Stimulated activated CD8-positive, alpha-beta memory T cell treated with anti-CD3 and anti-CD28 coated beads, Interleukin-2, amount 100 ng/mL, for 1 hour (primary cell): ENCODE measurements at places on chromosomes 2 and 18.

DNA sequence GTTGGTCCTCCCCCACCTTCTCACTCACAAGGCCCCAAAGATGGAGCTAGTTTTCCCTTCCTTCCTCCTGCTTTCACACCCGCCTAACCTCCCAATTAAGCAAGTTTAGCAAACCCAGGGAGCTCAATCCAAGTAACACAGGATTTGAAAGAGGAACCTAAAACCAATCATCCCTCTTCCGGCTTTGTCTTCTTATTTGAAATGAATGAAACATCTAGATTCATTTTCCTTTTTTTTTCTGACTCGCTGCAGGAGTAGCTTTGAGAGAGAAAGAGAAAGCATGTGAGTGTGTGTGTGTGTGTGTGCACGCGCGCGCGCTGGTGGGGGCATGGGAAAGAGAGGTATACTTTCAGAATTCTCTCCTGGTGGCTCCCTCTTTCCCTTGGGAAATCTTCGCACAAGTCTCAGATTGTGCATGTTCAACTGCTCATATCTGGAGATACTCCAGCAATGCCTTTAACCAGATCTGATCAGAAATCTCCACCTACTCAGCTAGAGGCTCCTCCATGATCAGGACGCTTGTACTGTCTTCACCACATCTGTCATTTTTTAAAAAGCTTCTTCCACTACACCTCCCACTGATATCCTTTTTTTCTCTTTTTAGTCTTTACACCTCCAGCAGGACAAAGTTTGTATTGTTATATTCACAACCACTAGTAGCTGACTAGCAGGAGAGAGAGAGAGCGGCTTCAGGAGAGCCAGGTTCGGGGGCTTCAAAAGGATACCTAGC is 1.7 kb downstream of the SLC8A1 start:
- no peak for DNase-seq

DNA sequence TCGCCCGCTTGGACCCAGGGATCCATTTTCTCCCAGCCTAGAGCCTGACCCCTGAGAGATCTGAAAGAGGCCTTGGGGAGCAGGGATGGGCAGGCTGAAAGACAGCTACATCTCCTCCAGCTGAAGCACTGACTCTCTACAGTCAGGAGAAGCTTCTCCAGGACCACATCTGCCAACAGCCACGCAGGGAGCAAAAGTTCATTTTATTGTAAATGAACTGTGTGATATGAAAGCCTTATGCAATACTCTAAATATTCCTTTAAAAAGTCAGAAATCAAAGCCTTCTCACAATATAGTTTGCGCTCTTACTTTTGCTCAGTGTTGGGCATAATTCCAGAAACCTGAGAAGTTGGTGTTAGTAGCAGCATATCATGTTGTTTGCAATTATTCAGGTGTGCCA is 428.9 kb upstream of the RAB6C start:
- DNase-seq: no peak

DNA sequence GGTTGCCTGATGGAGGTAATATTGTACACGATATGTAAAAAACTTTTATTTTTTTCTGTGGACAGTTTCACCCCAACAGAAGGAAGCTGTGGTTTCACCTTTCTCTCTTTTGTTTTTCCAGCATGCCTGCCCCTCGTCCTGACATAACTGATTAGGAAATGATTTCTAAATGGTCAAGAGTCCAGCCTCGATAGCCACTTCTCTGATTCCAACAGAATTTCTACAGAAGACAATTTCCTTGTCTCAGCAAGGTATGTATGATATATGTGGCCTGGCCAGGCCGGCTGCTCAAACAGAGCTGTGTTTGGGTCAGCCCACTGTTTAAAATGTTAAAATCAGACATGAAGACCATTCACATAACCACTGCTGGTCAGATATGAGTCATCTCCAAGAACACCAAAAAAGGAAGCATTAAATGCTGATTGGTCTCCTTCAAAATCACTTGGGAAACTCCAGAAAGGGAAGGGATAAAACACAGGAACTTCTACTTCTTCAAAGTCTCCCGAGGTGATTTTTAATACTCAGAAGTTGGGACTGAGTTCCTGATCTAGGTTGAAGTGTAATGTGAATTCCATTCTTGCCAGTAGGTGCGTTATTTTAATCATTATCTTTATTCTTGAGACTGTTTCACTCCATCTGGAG is 22.3 kb downstream of the ATP8B1 start:
- no peak for DNase-seq

GRCh38 chr2:221883976-221884375 is 311.9 kb upstream of the EPHA4 start:
- no peak for DNase-seq

GRCh38 chr18:34942975-34943374 is 98.2 kb upstream of the MAPRE2 start:
- DNase-seq: no peak

DNA sequence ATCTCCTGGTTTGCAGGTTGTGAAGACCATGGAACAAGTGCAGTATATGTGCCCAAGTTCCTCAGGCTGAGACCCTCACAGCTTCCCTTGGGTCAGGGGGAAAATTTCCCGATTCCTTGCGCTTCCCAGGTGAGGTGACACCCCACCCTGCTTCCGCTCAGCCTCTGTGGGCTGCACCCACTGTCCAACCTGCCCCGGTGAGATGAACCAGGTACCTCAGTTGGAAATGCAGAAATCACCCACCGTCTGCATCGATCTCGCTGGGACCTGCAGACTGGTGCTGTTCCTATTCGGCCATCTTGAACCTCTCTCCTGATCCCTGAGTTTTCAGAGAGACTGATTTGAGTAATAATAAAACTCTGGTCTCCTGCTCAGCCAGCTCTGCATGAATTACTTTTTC is 30.6 kb downstream of the CHCHD5 start:
- no peak for DNase-seq

DNA sequence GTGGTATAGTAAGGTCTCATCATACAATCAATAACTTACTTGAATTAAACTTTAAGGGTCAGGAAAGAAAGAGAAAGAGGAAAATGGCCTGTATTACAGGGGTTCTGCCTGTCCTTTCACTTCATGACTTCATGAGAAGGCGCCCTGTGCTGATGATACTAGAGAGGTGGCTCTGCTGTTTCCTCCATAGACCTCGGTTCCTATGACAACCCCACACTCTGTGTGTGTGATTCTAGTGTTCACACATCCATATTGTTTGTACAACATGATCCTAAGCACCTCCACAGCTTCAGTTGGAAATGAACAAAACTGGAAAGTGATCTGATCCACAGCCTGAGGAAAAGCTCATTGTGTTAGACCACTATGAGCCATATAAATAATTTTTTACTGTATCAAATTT is 7.0 kb upstream of the REEP1 start:
- DNase-seq: no peak

- no peak for DNase-seq
Measured at GRCh38 chr2:75186821-75187220, 12.5 kb downstream of the TACR1 start.

GRCh38 chr2:54468673-54469072 is 12.5 kb downstream of the SPTBN1 start:
- DNase-seq: no peak

GRCh38 chr2:190270298-190270697 is 49.3 kb downstream of the HIBCH start:
- no peak for DNase-seq

DNA sequence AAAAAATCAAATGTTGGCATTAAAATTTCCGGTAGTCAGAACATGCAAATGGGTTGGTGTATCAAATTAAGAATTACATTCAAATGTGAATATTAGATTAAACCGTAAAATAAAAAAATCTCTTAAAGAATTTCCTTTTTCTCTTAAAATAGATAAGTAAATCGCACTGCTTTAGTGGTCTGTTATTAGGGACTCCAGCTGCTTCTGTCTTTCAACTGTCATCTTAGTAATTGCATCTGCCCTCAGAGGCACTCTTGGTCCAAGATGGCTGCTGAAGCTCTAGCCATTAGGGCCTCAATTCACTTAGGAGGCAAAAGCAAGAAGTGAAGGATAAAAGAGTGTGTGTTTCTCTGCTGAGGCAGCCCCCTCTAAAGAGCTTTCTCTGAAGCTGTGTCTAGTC is 132.4 kb downstream of the MGAT5 start:
- no peak for DNase-seq

GRCh38 chr18:9608298-9608697 is 6.1 kb downstream of the PPP4R1 start:
- no peak for DNase-seq

DNA sequence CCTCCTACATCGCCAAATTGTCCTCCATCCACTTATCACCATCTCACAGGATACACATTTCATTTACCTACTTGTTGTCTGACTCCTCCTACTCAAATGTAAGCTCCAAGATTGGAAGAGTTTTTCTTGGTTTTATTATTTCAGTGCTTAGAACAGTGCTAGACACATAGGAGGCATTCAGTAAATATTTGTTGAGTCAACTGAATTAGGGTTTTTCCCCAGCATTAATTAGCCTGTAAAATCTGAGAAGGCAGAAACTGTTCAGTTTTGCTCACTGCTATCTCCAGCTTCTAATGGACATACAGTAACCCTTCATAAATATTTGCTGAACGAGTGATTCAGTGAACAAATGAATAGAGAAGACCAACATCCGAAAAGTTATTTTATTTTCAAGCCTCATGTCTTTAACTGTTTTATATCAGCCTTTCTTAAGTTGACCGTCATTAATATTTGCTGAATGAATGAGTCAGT is 800 bp downstream of the TTC21B start:
- no peak for DNase-seq

DNA sequence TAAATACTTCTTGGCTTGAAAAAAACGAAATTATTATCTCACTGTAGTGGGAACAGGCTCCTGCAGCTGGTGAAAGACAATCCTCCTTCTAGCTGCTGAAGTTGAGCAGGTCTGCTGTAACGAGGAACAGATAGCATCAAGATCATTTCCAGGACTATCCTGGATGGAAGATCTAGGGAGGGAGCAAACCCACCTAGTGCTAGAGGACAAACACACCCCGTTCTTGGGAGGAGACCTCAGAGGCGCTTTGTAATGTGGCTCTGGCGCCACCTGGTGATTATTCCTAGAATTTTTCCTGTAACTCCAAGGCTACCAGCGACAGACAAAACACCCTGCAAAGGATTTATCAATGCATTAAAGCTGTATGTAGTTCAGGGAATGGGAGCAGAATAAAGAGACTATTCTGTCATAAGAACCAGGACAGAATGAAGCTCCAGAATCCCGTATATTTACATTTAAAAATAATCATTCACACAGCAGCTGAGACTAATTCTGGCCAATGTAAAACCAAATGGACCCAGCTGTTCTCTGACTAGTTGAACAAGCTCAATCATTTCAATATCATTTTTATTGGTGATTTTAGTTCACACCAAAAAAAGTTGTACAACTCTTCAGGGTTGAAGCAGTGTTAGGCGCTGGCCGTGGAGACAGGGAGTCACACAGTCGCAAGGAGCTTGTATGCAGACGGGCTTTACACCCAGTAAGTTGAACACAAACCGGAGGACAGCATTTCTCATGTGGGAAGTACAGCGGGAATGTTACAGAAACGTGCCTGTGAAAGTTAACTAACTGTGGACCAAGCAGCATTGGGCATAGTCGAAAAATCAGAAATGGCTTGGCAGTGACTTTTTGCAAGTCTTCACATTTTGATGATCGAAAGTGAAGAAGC is 290.3 kb downstream of the TRIB2 start:
- DNase-seq: peak; percentile 23

GRCh38 chr2:9256147-9256546 is 49.5 kb downstream of the ASAP2 start:
- DNase-seq: no peak

GRCh38 chr2:25339791-25340180 is 1.9 kb downstream of the DNMT3A start:
- no peak for DNase-seq

DNA sequence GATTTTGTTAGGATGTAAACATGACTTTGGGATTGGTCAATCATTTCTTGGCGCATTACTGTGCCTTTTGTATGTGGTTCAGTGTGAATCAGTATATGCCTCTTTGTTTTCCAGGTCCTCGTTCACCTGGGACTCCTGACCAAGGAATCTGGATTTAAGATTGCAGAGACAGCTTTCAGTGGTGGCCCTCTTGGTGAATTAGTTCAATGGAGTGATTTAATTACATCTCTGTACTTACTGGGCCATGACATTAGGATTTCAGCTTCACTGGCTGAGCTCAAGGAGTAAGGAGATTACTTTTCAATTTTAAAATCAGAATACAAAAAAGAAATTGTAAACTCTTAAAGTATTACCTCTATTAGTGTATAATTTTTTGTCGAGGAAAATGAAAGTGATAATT is 87.6 kb downstream of the MGAT5 start:
- no peak for DNase-seq

DNA sequence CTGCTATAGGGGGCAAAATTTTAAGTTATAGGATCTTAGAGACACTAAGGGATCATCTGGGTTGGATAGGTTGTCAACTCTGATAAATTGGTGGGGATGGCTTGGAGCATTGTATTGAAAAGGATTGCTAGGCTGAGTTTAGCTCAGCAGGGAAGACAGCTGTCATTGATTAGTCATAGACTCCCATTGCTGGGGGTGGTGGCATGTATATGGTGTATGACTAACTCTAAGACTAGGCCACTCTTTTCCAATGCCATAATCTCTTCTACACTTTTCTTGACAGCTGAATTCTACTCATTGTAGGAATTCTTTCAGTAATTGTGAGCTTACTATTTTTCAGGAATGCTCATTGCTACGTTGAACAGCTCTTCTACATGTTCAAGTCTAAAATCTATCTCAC is 81.3 kb upstream of the PELI1 start:
- no peak for DNase-seq

DNA sequence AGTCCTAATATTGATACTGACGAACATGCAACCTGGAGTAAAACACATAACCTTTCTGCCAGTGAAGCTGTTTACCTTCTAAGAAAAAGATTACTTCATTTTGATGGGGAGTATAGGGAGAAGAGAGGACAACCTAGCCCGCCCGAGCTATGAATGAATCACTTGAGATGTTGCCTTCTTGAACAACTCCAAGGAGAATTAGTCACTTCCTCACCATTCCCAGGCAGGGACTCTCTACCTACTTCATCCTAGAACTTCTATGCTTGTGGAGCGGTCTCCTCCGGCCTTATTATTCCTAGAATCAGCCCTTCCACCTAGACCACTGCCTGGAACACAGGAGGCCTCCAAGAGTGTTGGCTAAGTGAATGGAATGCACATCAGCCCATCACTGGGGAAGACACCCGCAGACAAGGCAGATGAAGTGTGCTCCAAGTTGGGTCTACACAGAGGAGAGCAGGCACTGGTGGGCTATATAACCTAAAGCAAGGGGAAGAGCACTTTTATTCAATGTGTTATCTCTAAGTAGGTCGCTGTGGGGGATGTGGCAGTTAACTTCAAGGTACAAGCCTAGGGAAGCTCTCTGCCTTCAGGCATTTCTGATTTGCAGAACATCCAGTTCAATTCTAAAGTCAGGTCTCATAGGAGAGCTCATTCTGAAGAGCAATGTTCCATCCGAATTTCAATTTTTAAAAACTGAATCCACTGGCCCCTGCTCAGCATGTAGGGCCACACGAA is 57.4 kb downstream of the STK39 start:
- no peak for DNase-seq

DNA sequence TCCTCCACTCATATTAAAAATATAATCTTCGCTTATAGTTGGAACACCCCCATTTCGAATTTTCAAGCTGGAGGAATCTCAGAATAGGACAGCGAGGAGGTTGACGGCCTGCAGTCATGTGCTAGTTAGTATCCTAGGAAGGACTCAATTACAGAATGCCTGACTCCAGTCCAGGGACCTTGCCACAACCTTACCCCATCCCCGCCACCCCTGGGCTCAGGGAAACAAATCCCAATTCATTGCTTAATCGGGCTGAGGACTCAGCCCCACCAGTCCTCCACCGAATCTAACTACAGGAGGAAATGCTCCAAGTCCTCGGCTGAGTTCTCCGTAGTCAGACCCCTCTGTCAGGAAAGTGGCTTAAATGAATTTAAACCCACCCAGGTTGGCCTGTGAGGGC is 31.7 kb upstream of the ZBTB7C start:
- DNase-seq: no peak

- DNase-seq: no peak
Measured at GRCh38 chr2:201320701-201321100, 36.4 kb downstream of the FLACC1 start.
